ENCODE measurements at places on chromosomes 13 and 19. TPM values are rescaled to one million over a fixed set of nuclear protein-coding genes. Genes with fewer than 3 reads are reported as not detected.

- DNase-seq: no peak
These were observed 4.1 kb upstream of the SIGLEC6 start for GRCh38 chr19:51535535-51535934.

DNA sequence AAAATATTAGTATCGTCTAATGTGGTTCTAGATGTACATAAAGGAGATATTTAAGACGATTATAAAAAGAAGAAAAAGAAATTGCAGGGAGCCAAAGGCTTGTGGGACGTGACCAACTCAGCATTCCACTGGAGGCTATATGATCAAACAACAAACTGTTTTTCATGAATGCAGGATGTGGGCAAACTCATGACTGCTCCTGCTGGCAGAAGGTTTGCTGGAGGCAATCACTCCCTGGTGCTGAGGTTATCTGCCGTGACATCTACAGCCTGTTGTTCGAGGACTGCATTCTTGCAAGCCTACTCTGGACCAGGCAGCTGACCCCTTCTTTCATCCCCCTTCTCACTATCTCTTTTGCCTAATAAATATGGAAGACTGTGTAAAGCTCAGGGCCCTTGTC, 518.1 kb downstream of the UQCRFS1 start:
- DNase-seq: no peak

GRCh38 chr13:40933508-40934204, 85.5 kb downstream of the ELF1 start:
- no peak for DNase-seq

DNA sequence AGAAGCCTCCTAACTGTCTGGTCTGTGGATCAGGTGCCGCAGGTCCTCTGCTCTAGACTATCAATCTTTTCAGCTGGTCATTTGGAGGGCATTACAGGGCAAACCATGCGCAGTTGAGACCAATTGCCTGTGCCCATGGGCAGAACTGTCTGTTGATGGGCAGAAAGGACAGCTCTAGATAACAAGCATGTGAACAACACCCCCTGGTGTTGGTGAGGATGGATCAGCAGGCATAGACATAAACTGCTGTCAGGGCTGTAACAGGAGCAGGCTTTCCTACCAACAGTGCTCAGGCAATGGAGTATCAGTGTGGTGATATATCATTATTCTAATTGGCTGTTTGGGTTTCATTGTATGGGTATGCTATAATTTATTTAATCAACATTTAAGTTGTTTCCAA, 104.7 kb upstream of the KL start:
- DNase-seq: no peak

DNA sequence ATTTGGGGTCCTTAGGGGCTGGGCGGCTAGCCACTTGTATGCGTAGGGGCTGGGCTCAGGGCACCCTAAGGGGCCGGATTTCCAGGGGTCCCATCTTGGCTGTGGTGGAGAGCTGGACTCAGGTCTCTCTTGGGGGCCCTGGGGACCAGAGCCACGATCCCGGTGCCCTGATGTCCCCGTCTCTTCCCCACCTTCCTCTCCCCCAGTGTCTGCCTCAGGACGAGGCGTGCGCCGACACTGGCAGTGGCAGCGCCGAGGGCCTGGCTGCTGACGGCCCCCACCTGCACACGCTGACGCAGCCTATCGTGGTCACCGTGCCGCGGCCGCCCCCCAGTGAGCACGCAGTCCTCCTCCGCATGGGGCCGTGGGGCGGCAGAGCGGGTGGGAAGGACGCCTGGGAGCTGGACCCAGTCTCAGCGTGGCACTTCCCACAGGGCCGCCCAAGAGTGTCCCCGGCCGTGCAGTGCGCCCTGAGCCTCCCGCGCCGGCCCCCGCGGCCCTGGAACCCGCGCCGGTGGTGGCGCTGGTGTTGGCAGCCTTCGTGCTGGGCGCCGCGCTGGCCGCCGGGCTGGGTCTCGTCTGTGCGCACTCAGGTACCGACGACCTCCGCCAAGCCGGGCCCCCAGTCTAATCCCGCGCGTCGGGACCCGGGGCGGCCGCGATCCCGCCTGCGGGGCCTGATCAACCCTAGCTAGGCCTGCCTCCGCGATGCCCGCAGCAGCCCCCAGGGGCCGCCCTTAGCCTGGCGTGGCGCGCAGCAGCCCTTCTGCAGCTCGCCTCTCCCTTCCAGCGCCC, 2.7 kb upstream of the SNAPC2 start:
- DNase-seq: no peak

DNA sequence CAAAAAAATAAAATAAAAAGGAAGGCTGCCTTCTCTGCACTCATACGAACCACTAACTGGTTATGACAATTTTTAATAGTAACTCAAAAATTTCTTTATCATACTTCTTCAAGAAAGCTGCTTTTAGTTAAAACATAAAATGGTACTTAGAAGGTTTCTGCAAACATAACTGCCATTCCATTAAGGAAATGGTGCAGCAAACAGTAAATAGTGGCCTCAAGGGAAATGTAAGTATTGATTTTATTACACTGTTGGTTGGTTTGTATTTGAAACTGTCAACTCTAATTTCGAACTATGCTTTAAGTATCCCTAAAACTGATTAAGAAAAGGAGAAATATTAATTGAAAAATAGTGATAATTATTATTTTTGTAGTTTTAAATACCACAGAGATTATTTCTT, 278.0 kb downstream of the DACH1 start:
- no peak for DNase-seq

DNA sequence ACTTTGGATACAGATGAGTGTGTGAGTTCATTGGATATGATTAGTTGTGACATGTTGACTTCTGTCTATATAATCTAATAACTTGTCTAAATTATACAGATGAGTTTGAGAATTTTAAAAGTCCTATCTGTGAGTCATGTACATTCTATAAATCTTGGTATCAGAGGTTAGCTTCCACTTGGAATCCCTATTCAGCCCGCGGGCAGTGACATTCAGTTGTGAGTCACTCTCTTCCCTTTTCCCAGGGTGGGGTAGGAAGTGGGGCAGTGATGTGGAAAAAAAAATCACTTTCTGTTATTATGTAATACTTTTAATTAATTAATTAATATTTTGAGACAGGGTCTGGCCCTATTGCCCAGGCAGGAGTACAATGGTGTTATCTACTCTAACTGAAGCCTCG, 33.0 kb upstream of the ZNF808 start:
- DNase-seq: no peak

DNA sequence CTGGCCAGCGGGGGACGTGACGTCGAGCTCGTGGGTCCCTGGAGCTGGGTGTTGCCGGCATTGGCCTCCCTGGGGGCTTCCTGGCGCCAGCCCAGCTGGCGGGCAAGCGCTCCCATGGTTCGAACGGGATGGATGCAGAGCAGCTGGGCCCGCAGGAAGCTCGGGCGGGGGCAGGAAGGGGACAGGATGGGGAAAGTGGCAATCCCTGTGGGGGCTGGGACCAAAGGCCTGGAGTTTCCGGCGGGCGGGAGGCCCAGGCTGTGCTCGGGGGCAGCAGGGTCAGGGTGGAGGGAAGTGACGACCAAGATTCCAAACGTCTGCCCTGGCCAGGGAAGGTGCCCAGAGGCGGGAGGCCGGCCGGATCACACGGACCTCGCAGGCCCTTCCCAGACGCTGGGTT, 19.3 kb downstream of the PALM start:
- DNase-seq: no peak

DNA sequence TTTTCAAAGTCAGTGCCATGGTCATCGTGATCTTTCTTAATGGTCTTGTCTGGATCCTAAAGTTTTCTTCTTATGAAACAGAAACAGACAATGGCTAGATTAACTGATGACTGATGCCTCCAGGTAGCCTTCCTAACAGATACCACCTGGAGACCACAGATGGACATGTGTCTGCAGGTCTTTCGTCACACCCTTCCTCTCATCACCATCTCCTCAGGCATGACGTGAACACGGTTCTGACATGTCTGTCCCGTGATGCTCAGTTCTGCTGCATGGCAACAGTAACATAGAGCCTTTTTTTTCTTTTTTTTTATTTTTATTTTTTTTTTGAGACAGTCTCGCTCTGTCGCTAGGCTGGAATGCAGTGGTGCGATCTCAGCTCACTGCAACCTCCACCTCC, 13.1 kb upstream of the LAMP1 start:
- no peak for DNase-seq

ZNF737 gene
- 48.5 TPM for total RNA-seq

TUBB4A gene
- 121 TPM for total RNA-seq

ANGPTL4 gene
- 2.1 TPM for total RNA-seq

Measured in spinal cord (tissue), 10 donors.